Hypothalamus (tissue), 51 donors: ENCODE measurements at places on chromosomes 1 and 21.

GRCh38 chr1:23283667-23284602, 60.1 kb downstream of the HNRNPR start:
- no peak for DNase-seq

- no peak for DNase-seq
Observed at GRCh38 chr1:240965581-240966091, 353.7 kb upstream of the GREM2 start.

- no peak for DNase-seq
Observed at GRCh38 chr21:45845770-45846090, 135.8 kb upstream of the COL6A1 start.

GRCh38 chr21:44013380-44014088, 1.4 kb downstream of the TRAPPC10 start:
- DNase-seq, result no peak

- no peak for DNase-seq
Observed at GRCh38 chr1:150798525-150798924, 9.5 kb downstream of the CTSK start.

DNA sequence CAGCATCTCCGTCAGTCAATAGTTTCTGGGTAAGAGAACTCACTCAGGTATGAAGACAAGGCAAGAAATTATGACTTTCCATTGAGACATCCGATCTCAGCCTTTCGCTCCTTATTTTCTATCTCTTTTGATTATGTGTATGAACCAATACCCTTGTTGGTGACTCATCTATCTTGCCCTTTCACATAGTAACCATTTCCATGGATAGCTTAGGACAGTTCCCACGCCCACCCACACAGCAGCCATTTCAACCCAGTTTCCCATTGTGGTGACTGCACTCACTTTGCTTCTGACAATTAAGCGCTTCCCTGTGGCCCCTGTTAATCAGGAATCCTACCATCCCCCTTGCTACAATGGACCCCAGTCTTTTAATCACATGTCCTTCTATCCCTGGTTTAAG, 210.6 kb upstream of the ADGRL2 start:
- no peak for DNase-seq

GRCh38 chr1:153122831-153123421, 9.6 kb upstream of the SPRR2F start:
- no peak for DNase-seq

DNA sequence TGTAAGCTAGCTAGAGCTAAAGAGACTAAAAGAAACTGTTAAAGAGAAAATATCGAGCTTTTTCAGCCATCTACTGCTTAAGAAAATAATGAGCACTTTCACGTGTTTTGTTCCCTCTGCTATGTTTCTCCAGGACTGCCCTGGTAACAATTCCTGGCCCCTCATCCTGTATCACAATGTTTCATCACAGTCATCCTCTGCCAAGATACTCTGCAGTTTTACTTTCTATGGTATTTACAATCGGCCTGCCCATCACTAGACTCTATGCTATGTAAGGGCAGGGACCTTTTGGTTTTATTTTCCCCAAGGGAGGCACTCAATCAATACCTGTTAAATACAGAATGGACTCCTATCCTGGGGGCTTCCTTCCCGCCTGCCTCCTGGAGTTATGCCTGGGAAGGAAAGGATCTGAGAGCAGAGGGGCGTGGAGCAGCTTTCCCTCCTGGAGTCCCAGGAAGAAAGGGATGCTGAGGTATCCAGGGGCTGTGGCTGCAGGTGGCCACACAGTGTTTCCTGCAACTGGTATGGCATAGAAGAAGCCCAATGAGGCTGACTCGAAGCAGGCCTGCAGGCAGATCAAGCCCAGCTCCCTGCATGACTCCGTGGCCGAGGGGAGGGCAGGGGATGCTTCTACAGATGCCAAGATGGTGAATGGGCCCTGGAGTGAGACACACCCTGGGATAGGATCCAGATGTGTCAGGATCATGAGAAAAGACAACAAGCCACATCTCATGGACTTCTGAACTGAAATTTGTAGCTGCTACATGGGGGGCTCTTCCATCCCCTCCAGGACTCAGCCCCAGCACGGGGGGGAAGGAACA, 52.9 kb downstream of the MATN1 start:
- no peak for DNase-seq

GRCh38 chr1:229557913-229558414, 543 bp downstream of the ABCB10 start:
- peak; percentile 27 for DNase-seq

DNA sequence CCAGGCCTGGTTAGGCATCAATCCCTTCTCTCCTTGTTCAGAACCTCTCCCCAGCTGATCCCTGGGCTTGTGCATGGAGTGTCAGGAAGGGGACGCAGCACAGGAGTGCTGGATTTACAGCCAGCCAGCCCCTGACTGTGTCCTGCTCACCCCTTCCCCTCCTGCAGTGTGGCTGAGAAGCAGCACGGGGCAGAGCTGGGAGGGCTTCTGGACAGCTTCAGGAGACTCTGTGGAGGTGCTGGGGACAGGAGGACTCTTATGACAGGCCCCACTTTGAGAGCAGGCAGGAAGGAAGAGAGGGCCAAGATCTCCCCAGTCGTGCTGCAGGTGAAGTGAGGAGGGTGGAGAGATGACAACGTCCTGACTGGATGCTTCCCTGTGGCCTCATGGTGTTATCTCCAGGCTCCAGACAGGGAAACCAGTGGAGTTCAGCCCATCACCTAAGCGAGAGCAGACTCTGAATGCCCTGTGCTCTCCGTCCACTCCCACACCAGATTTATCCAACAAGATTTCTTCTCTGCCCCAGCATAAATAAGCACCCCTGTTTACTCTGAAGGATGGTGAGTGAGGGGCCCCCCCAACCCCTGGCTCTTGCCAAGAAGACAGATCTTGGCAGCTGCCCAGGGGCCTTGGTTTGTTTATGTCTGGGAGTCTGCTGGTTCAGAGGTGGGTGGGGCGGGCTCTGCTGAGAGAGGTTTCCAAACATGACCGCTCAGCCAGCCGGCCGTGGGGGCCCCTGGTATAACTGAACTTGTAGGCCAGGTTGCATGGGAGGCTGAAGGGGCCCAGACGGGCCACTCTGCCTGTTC, 21.3 kb downstream of the TMCC2 start:
- peak; percentile 59 for DNase-seq

- peak; percentile 30 for DNase-seq
Observed at GRCh38 chr1:159829273-159829634, 2.6 kb downstream of the SLAMF8 start.

DNA sequence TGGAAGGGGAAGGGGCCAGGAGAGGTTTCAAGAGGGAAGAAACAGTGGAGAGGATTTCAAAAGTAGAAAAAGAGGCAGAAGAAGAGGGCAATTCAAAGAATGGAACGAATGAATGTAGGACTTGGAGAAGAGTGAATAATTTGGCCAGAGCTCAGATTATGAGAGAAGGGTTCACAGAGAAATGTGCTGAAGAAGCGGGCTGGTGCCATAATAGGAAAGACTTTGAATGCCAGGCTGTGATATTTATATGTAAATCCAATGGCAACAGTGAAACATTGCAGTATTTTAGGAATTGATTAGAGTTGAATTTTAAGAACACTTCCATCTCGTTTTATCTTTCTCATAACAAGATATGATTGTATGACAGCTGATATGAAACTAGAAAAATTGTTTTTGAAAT, 36.0 kb upstream of the ANGPTL7 start:
- no peak for DNase-seq

GRCh38 chr21:45378258-45378966, 26.6 kb upstream of the COL18A1 start:
- DNase-seq, result no peak

- DNase-seq, result no peak
Observed at GRCh38 chr1:20574686-20575540, 14.0 kb upstream of the CDA start.

DNA sequence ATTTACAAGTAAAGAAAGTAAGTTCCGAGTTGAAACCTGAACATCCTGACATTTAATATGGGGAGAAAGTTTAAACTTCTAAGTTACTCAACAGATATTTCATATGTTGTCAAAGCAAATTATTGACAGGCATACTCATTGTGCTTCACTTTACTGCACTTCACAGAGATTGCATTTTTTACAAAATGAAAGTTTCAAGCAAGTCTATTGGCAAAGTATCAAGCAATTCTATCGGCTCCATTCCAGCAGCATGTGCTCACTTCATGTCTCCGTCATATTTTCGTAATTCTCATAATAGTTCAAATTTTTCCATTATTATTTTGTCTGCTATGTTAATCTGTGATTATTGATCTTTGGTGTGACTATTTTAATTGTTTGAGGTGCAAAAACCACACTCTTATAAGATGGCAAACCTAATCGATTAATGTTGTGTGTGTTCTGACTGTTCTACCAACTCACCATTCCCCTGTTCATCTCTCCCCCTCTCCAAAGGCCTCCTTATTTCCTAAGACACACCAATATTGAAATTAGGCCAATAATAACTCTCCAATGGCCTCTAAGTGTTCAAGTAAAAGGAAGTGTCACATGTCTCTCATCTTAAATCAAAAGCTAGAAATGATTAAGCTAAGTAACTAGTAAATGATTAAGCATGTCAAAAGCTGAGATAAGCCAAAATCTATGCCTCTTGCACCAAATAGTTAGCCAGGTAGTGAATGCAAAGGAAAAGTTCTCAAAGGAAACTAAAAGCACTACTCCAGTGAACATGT, 68.2 kb upstream of the BCL9 start:
- DNase-seq, result no peak

DNA sequence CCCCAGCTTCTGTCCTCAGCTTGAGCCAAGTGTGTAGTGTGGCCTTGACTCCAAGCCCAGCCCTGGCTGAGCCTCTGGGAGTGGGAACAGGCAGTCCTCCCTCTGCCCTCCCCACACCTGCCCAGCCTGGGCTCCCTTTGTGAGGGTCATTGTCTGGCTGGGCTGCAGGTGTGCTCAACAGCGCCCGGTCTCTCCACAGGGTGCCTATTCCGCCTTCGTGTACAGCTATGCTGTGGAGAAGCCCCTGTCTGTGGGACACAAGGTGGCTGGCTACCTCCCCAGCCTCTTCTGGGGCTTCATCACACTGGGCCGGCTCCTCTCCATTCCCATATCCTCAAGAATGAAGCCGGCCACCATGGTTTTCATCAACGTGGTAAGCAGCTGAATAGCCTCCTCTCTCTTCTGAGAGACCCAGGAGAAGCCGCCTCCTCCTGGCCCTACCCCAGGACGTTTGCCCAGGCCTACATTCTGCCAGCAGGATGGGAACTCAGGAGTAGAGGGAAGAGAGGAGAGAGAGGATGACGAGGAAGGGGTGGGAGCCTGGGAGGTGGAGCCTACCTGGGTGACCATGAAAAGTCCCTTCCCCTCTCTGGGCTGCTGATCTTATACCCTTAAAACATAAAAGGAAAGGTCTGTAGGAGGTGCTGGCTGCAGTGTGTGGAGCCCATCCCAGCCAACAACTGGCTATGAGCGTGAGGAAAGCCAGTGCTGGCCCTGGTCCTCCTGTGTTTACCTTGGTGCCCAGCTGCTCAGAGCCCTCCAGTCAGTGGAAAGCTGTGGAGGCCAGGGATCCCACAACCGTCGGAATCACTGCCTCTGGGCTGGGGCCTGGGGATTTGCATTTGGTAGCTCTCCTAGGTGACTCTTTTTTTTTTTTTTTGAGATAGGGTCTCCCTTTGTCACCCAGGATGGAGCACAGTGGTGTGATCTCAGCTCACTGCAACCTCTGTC, 45.7 kb downstream of the ELK4 start:
- DNase-seq, result no peak

DNA sequence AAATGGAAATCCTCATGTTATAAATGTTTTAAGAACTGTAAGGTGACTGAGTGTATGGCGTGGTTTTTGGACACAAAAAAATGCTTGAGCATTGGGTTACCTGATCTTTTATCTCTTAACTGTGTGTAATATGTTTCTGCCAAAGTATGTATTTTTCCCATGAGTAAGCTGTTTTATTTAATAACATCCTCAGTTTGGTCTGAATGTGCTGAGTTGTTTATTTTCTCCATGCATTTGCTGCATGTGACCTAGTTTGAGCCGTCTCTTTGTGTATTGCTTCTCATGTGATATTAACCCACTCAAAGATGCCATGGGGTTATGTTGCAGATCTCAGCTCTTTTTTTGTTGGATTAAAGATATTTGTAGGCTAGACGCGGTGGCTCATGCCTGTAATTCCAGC, 6.1 kb upstream of the LYPLA2 start:
- DNase-seq, result no peak

DNA sequence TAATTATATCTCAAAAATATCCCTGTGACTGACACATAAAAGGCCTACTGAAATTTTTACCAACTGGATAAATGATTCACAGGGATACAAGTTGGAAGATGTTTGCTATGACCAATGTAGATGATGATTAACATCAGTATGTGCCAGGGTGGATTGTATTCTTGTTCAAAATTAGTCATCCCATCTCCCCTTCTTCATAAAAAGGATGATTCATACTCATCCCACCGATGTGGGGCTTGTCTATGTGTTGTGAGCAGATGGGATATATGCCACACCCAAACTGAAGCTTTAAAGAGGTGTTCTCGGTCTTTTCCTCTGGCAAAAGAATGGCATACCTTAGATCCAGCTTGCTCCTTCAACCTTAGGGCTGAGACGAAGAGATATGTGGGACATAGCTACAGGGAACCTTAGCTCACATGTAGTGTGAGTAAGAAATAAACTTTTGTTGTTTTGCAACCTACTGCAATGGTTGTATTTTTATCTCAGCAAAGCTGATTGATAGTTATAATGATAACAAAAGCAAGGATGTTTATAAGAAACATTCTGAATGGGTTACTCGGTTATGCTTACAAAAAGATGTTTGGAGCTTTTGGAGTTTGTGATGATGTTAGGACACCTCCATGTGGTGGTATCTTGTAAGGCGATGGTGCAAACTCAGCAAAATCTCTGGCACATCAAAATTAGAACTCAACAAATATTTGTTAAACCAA, 29.4 kb downstream of the SPATA17 start:
- no peak for DNase-seq

GRCh38 chr1:119209596-119210295, 69.3 kb upstream of the WARS2 start:
- DNase-seq, result no peak

- peak; percentile 12 for DNase-seq
Observed at GRCh38 chr1:27668808-27669723, 2.9 kb downstream of the IFI6 start.

- DNase-seq, result no peak
Observed at GRCh38 chr1:177171536-177172123, 872 bp downstream of the BRINP2 start.

GRCh38 chr1:224498574-224499170, 64.1 kb upstream of the WDR26 start:
- DNase-seq, result no peak

GRCh38 chr21:17462276-17462981, 50.4 kb upstream of the CXADR start:
- DNase-seq, result no peak

GRCh38 chr1:199394856-199395255, 632.7 kb upstream of the NR5A2 start:
- DNase-seq, result no peak

DNA sequence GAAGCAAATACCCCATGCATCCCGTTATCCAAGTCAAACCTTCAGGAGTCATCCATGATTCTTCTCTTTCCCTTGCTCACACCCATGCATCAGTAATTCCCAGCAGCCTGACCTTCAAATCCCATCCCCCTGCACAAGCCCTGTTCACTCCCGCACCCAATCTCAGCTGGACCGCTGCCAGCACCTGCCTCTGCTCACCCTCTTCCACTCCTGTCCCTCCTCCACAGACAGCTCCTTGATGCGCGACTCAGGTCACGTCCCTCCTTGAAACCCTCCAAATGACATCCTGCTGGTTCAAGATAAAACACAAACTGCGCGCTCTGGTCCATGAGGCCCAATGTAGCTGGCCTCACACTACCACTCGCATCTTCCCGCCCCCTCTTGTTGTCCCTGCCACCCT, 43.4 kb upstream of the MPZL1 start:
- DNase-seq, result no peak

- no peak for DNase-seq
Observed at GRCh38 chr1:246096356-246096755, 410.7 kb downstream of the SMYD3 start.
